ENCODE measurements at places on chromosomes 11 and 22. TPM values are rescaled to one million over a fixed set of nuclear protein-coding genes. Genes with fewer than 3 reads are reported as not detected.

The MAJIN gene
- total RNA-seq = not detected

The GGTLC2 gene
- total RNA-seq = not detected

The TH gene
- not detected for total RNA-seq

The PDE2A gene
- 33.9 TPM for total RNA-seq

The MPPED2 gene
- 4.1 TPM for total RNA-seq

The DENND6B gene
- 12.1 TPM for total RNA-seq

The MSANTD2 gene
- total RNA-seq = 20.9 TPM

The KIF18A gene
- total RNA-seq = 0.45 TPM

The SEC14L2 gene
- not detected for total RNA-seq

The SLCO2B1 gene
- total RNA-seq = 9.4 TPM

- no peak overlapping the region for H3K4me3 ChIP-seq
- H3K27ac ChIP-seq = no peak overlapping the region
- H3K27me3 ChIP-seq = no peaks in the 10 kb centered on the region
- peaks cover 4% of the 10 kb centered on the region for H3K36me3 ChIP-seq
- DNase-seq = no peak
Measured at GRCh38 chr11:61390161-61390560, 2.2 kb upstream of the TMEM216 start.

DNA sequence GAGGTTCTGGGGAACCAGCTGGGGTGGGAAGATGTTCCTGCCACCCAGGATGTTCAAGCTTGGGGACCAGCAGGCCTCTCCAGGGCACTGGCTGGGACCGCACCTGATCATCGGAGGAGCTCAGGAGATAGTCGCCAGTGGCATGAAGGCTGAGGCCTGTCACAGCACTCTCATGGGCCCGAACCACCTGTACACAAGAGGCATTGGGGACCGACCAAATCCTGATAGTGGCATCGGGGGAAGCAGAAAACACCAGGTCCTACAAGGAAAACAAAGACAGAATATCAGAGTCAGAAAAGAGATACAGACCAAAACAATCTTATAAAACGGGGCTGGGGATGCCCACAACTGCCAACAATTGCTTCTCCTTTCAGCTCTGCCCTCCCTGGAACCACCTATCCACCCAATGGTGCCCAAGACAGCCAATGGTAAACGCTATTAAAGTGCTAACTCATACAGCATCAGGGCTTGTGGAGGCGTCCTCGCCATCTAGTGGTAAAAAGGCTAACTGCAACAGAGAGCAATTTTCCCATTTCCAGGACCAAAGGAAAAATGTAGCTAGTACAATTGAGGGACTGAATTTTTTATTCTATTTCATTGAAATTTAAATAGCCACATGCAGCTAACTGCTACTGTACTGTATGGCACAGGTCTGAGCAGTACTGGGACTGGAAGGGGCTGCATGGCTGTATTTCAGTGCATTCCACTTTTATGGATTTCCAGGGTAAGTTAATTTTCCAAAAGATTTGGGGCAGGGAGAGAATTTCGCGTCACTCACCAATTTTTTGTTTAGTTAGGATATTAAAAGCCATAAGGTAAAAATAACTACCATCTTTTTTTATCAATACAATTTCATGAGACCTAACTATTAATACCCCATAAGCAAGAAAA lies 7.1 kb downstream of the PRPF19 start:
- peaks cover 92% of the 10 kb centered on the region for H3K36me3 ChIP-seq
- no peak overlapping the region for H3K4me3 ChIP-seq
- peaks cover 7% of the 10 kb centered on the region for H3K4me1 ChIP-seq
- no peaks in the 10 kb centered on the region for H3K27me3 ChIP-seq
- no peak overlapping the region for H3K27ac ChIP-seq

DNA sequence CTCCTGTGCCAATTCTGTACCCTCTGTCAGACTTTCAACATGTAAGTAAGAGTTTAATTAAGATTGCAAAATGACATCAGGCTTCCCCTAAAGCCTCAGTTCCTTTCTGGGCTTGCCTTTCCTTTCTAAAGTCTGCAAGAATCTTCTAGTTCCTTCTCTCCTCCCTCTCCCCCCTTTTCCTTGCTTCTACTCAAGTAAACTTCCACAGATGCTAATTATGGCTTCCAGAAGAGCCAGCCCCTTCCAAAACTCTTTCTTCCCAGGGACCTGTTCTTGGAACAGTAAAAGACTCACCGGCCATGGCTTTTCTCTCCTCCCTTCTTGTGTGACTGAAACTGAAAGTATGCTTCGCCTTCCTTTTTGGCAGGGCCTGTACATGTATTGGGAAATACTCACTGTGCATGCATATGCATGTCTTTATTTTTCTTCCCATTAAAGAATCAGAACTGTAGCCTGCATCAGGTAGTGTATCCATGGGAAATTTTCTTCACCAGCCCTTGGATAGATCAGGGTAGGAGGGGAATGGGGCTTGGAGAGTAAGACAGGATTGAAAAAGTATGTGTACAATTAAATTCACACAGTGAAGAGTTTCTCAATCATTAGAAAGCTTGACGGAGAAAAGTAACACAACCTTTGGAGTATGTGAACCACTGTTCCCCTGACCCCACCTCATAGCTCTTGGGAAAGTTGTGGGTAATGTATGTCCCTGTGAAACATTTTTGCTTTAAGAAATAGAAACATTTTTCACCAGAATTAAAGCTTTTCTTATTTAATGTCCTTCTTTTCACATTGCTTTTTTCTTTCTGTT lies at the start of gene CASP1:
Gene CASP1, minus strand, starts transcription at position 332 of the 808 bp plus-strand sequence. Its CDS starts 31 bp downstream, at position 301.
- peak within 1 kb of the TSS; percentile 87 for H3K27ac ChIP-seq
- peaks cover 12% of the 10 kb centered on the region for H3K36me3 ChIP-seq
- peak; percentile 55 for DNase-seq

- no peaks in the 10 kb centered on the region for H3K36me3 ChIP-seq
- DNase-seq = no peak
- peaks cover 28% of the 10 kb centered on the region for H3K4me1 ChIP-seq
- H3K27me3 ChIP-seq = no peaks in the 10 kb centered on the region
Measured at GRCh38 chr11:32312865-32313403, 122.4 kb downstream of the WT1 start.

DNA sequence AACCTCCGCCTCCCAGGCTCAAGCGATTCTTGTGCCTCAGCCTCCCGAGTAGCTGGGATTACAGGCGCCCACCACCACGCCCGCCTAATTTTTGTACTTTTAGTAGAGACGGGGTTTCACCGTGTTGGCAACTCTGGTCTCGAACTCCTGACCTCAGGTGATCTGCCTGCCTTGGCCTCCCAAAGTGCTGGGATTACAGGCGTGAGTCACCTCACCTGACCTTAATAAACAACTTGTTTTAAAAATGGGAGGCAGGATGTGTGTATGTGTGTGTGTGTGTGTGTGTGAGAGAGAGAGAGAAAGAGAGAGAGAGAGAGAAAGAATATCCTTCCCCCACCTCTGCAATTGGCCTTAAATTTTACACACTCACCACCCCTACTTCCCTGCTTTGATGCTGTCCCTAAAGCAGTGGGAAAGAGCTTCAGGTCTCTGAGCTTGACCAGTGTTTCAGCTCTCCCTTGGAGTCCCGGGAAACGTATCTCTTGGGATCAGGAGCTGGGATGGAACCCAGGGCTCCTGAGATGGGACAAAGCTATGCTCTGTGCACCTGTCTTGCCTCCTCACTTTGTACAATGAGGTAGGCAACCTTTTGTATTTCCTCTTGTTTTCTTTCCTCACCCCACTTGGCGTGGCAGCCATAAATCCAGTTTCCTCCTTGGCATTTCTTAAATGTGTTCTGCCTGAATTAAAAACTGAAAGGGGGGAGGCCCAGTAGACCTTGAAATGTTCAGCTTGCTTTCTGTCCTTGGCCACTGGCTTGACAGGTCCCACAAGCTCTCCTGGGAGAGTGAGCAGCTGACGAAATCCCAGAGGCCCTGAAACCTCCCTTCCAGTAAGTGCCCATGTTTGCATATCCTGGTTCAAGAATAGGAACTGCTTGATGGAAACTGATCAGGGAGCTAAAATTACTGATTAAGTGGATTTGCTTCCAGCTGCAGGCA lies 17.8 kb upstream of the XBP1 start:
- peak; percentile 93 for DNase-seq
- no peak overlapping the region for H3K4me3 ChIP-seq
- H3K27me3 ChIP-seq = no peaks in the 10 kb centered on the region
- no peaks in the 10 kb centered on the region for H3K36me3 ChIP-seq
- H3K27ac ChIP-seq = peak overlapping the region; percentile 78

- no peaks in the 10 kb centered on the region for H3K4me1 ChIP-seq
- H3K36me3 ChIP-seq = no peaks in the 10 kb centered on the region
- H3K27ac ChIP-seq = no peak overlapping the region
- no peak for DNase-seq
- H3K4me3 ChIP-seq = no peak overlapping the region
- no peaks in the 10 kb centered on the region for H3K27me3 ChIP-seq
Measured at GRCh38 chr11:75025561-75025960, 36.8 kb downstream of the NEU3 start.

GRCh38 chr11:94737171-94737611 lies 31.0 kb upstream of the AMOTL1 start:
- no peak overlapping the region for H3K4me3 ChIP-seq
- no peak overlapping the region for H3K27ac ChIP-seq
- peaks cover 16% of the 10 kb centered on the region for H3K27me3 ChIP-seq
- no peak for DNase-seq
- peaks cover 50% of the 10 kb centered on the region for H3K4me1 ChIP-seq

GRCh38 chr11:65421794-65422632 lies 585 bp upstream of the NEAT1 start:
- peak overlapping the region; percentile 82 for H3K4me3 ChIP-seq
- no peaks in the 10 kb centered on the region for H3K27me3 ChIP-seq
- H3K36me3 ChIP-seq = peaks cover 16% of the 10 kb centered on the region
- peak overlapping the region; percentile 98 for H3K27ac ChIP-seq
- peaks cover 57% of the 10 kb centered on the region for H3K4me1 ChIP-seq

DNA sequence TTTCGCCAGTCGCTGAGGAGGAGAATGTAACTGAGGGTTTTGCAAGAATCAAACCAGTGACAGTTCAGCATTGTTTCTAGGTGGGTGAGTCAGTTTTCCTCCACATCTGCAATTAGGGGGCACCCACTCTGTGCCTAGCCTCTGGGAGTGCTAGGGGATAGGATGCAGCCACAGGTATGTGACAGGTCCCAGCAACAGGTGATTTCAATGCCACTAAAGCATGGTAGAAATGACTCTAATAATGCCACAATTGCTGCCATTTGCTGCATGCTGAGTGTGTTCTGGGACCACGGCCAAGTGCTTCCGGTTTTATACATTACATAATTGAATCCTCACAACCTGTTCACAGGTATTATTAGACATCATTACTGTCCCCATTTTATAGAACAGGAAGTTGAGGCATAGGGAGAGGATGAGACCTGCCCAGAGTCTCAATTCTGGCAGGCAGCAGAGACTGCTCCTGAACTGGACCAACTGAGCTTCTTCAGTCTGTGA lies 556 bp downstream of the CRYBB2 start:
- no peaks in the 10 kb centered on the region for H3K36me3 ChIP-seq
- H3K27ac ChIP-seq = no peak overlapping the region
- peaks cover 42% of the 10 kb centered on the region for H3K27me3 ChIP-seq
- H3K4me1 ChIP-seq = no peaks in the 10 kb centered on the region
- H3K4me3 ChIP-seq = no peak overlapping the region

- H3K36me3 ChIP-seq = no peaks in the 10 kb centered on the region
- no peak overlapping the region for H3K4me3 ChIP-seq
- H3K4me1 ChIP-seq = peaks cover 27% of the 10 kb centered on the region
- DNase-seq = no peak
- H3K27me3 ChIP-seq = no peaks in the 10 kb centered on the region
Measured at GRCh38 chr11:116935089-116935488, 97.7 kb upstream of the APOA1 start.

GRCh38 chr11:75722669-75723042 lies 5.0 kb downstream of the MOGAT2 start:
- H3K27ac ChIP-seq = no peak overlapping the region
- H3K4me1 ChIP-seq = no peaks in the 10 kb centered on the region
- DNase-seq = no peak
- no peaks in the 10 kb centered on the region for H3K36me3 ChIP-seq
- H3K27me3 ChIP-seq = no peaks in the 10 kb centered on the region
- H3K4me3 ChIP-seq = no peak overlapping the region

GRCh38 chr22:21958360-21959273 lies 6.0 kb upstream of the PPM1F start:
- H3K4me3 ChIP-seq = no peak overlapping the region
- peaks cover 60% of the 10 kb centered on the region for H3K36me3 ChIP-seq
- H3K27ac ChIP-seq = no peak overlapping the region
- H3K27me3 ChIP-seq = no peaks in the 10 kb centered on the region

- peaks cover 37% of the 10 kb centered on the region for H3K4me1 ChIP-seq
- DNase-seq = peak; percentile 67
- H3K4me3 ChIP-seq = no peak overlapping the region
- H3K36me3 ChIP-seq = peaks cover 50% of the 10 kb centered on the region
- H3K27me3 ChIP-seq = no peaks in the 10 kb centered on the region
Measured at GRCh38 chr11:72227316-72228228, 3.0 kb downstream of the INPPL1 start.

DNA sequence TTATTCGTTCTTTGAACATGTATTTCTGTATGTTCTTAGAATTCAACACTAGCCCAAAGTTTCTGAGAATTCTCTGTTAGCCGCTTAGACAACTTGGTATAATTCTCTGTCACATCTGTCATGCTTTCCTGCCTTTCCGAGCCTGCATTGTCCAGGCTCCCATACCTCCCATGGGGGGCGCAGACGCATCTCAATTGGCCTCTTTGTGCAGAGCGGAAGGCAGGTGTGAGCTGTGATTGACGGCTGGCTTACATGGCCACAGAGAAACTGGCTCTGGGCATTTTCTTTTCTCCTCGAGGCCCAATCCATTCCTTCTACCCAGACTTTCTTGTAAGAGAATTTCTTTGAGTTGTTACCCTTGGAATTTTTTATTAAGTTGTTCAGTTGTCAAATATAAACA lies 132.7 kb upstream of the SESN3 start:
- no peak overlapping the region for H3K27ac ChIP-seq
- H3K4me1 ChIP-seq = no peaks in the 10 kb centered on the region
- H3K27me3 ChIP-seq = no peaks in the 10 kb centered on the region
- no peaks in the 10 kb centered on the region for H3K36me3 ChIP-seq
- peak; percentile 23 for DNase-seq

DNA sequence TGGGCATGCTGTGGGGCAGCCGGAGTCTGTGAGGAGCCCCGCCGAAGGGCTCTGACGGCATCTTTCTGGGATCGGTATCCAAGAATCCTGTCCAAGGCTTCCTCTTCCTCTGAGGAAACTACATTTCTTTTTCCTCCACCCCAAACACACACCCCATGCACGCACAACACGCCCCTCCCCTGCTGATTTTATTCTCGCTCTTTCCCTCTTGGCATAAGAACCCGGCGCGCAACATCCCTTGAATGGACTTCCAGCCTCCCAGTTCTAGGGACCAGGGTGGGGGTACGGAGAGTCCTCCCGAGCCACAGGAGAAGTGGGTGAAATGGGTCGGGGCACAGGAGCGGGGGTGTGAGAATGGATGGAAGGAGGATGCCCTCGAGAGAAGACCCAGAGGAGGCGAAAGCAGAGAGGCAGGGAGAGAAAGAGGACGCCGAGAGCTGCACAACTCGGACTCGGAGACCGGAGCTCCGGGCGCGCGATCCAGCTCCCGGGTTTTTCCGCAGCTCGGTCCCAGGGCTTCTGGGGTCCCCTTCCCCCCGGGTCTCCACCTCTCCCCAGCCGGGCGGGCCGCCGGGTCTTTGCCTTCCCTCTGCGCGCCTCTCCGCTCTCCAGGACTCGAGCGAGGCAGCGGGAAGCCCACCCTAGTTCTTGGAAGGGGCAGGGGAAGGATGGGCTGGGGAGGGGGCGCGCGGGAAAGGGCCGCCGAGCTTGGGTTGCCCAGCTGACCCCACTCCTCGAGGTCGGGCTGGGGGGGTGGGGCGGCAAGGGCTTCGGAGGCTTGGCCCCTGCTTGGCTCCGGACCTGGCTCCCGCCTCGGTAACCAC lies 1.5 kb upstream of the LARGE1 start:
- H3K27me3 ChIP-seq = no peaks in the 10 kb centered on the region
- H3K4me3 ChIP-seq = peak overlapping the region; percentile 72
- no peaks in the 10 kb centered on the region for H3K4me1 ChIP-seq
- peak; percentile 88 for DNase-seq
- peak overlapping the region; percentile 82 for H3K27ac ChIP-seq
- no peaks in the 10 kb centered on the region for H3K36me3 ChIP-seq

Measured in stomach (tissue), 19 donors.